Motor neuron (in vitro differentiated cells): ENCODE measurements at places on chromosomes 11 and 22. TPM values are rescaled to one million over a fixed set of nuclear protein-coding genes. Genes with fewer than 3 reads are reported as not detected.

The MMP12 gene
- not detected in 2 replicates for total RNA-seq

The OR6T1 gene
- total RNA-seq: not detected in 2 replicates

- no peak for ATAC-seq
These were observed 24.1 kb upstream of the LRRC32 start for GRCh38 chr11:76694664-76695063.

DNA sequence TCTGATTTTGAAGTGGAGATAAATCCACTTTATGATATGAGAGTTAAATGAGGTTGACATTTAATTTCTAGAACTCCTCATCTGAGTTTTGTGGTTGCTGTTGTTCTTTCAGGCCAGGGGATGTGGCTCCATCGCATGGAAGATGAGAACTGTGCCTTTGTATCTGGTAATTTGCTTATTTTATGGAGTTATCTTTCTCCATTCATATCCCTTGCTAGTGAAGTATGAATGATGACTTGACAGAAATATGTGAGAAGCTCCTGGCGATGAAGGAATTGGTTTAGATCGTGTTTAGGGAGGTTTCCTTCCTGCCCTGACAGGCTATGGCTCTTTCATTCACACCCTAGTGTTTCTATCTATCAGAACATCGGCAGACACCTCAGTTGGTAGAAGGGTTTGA is 393.7 kb downstream of the ETS1 start:
- ATAC-seq: no peak

The LDHAL6A gene
- 0.54 TPM in 2 replicates for total RNA-seq

DNA sequence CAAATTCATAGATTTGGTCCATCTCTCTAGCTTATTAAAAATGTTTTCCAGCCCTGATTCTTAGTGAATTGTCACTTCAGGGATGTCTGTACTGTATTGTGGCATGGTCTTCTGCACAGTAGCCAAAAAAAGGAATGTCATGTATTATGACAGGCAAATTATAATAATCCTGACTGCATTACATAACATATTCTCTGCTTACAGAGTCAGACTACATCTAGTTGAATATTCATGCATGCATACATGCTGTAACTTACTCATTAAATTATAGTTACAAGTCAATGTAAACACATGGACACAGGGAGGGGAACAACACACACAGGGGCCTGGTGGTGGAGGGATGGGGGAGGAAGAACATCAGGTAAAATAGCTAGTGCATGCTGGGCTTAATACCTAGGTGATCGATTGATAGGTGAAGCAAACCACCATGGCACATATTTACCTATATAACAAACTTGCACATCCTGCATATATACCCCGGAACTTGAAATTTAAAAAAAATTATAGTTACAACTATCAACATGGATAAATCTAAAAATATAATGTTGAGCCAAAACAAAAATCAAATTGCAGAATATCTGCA is 31.5 kb upstream of the SMCO4 start:
- ATAC-seq: no peak

GRCh38 chr22:17627961-17628405 is 566 bp downstream of the ATP6V1E1 start:
- ATAC-seq: no peak

The POU2F3 gene
- 0.26 and 0.46 TPM in 2 replicates for total RNA-seq

DNA sequence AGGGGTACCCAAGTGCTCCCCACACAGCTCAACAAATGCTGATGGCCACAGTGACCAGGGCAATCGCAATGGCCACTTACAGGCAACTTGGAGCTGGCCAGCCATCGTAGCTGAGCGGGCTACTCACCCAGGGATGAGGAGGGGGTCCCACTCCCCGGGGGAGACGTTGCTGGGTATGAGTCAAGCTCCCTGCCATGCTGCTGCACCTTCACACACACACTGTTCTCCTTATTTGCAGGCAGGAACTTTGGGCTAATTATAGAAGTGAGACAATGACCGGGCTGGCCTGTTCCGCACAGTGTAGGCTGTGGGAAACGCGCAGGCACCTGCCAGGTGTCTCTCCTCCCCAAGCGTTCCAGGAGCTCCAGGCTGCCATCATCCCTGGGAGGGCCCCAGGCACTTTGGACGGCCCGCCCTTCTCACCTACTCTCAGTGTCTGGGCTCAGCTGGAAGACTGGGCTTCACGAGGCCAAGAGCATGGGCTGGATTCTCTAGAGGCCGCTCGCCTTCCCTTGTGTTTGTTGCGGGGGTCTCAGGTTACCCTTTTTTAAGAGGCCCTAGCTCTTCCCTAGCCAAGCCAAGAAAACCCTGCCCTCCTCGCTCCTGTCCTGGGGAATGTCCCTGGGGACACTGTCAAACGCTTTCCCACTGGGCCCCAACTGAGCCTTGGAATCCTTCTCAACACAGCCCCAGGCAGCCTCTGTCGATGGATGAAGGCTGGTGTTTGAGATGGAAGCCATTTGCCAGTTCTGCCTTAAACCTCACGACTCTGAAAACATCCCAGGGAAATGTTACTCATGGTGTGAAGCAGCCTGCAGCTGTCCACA is 73.0 kb downstream of the RTL6 start:
- no peak for ATAC-seq

- no peak for ATAC-seq
These were observed 1349.0 kb downstream of the BRD1 start for GRCh38 chr22:48478529-48479265.

GRCh38 chr11:117238221-117238620 is 5.8 kb downstream of the RNF214 start:
- ATAC-seq: no peak

The ANO5 gene
- 0.31 and 0.96 TPM in 2 replicates for total RNA-seq

GRCh38 chr11:79304599-79305212 is 136.1 kb downstream of the TENM4 start:
- ATAC-seq: no peak

GRCh38 chr22:19713650-19714311 is 522 bp upstream of the SEPTIN5 start:
- peak; percentile 42 for ATAC-seq

DNA sequence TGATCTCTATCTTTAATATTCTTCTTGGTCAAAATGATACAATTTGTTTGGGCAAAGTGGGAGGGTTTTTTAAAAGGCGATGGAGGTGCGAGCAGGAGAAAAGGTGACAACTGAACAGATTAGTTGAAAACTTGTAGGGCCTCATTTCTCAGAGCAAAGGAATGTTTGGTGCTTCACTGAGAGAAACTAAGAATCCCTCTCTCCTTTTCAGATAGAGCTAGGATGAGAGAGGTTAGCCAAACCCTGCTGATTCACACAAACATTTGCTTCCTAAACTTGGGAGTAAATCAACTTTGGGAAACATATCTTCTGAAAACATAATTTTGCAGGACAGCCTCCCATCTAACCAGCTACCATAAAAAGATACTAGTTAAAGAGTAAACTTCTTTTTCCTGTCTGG is 57.0 kb downstream of the PHF21A start:
- no peak for ATAC-seq

The TEX54 gene
- total RNA-seq: 1.8 and 3.8 TPM in 2 replicates

GRCh38 chr11:30775233-30775522 is 189.0 kb upstream of the MPPED2 start:
- ATAC-seq: no peak

DNA sequence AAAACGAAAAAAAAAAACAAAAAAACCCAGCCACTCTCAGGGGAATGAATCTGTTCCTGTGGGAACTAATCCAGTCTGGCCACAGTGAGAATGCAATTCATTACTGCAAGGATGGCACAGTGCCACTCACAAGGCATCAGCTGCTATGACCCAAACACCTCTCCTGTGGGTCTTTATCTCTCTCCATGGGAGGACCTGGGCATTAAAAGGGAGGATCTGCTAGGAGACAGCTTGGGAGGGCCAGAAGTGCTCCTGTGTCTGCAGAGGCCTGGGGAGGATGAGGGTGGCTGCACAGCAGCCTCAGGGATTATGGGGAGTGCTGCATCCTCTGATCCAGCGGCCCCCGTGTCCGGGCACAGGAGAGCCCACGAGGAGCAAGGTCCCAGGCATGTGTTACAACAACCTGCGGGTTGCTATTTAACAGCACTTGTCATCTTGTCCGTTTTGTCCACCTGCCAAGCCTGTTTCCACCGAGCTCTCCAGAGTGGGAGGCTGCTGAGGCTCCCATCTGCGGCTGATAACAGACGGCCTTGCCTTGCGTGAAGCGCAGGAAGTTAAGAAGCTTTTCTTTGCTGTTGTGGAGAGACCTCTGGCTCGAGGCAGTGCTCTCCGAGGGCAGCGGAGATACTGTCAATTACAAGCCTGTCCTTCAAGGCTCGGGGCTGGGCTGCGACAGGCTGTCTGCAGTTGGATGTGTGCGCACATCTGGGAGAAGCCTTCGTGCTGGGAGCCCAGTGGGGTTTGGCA is 97.7 kb downstream of the NXPE2 start:
- no peak for ATAC-seq

GRCh38 chr11:6745465-6746015 is 26.2 kb downstream of the OR2AG2 start:
- ATAC-seq: no peak

GRCh38 chr11:62025487-62026105 is 58.2 kb upstream of the FTH1 start:
- peak; percentile 60 for ATAC-seq
